HT1080 (cell line): ENCODE measurements at places on chromosomes 6 and 20. TPM values are rescaled to one million over a fixed set of nuclear protein-coding genes. Genes with fewer than 3 reads are reported as not detected.
A peak's percentile ranks its signal among the peaks of the same experiment; 100 is the strongest.

TBXT gene
- total RNA-seq = not detected in 2 replicates

GTSF1L gene
- total RNA-seq = not detected in 2 replicates

HLA-DQB1 gene
- total RNA-seq = not detected in 2 replicates

BTBD9 gene
- 4.7 and 5.5 TPM in 2 replicates for total RNA-seq

ZNF165 gene
- total RNA-seq = 0.39 and 0.43 TPM in 2 replicates

ZC2HC1B gene
- total RNA-seq = not detected in 2 replicates

MCCD1 gene
- total RNA-seq = not detected in 2 replicates

GPLD1 gene
- 0.13 and 0.17 TPM in 2 replicates for total RNA-seq

DPPA5 gene
- total RNA-seq = not detected in 2 replicates

HRH3 gene
- not detected in 2 replicates for total RNA-seq

DNA sequence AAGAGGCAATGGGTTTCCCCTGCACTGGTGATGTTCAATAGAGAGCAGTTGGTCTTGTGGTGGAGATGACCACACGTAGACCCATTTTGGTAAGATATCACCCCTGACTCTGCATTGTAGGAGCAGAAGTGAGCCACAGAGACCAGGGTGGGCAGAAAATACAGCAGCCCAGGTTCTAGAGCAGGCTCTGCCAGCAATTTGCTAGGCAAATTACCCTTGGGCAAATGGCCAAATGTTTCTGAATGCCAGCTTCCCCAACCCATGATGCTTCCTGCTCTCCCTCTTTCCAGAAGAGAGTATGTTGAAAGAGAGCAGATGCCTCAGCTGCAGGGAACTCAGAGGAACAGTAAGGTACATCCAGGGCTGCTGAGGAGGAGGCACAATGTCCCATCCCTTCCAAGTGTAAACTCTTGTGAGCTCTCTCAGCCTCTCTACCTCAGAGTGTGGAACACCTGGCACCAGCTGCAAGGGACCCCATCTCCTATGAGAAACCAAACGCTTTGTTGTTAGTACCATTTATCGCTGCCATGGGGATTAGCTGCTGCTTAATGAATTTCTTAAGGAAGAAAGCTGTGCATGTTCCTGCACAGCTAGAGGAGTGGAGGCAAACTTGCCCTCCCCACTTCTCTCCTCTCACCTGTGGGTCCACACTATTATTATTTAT, 317.5 kb upstream of the MOCS1 start:
- no peak for DNase-seq

GRCh38 chr6:11622156-11622555, 84.6 kb downstream of the TMEM170B start:
- DNase-seq = no peak

GRCh38 chr6:167674486-167674885, 152.2 kb upstream of the AFDN start:
- DNase-seq = no peak

GRCh38 chr6:156970595-156971112, 193.5 kb downstream of the ARID1B start:
- no peak for DNase-seq

GRCh38 chr20:3470208-3470626, 601 bp upstream of the ATRN start:
- DNase-seq = no peak

DNA sequence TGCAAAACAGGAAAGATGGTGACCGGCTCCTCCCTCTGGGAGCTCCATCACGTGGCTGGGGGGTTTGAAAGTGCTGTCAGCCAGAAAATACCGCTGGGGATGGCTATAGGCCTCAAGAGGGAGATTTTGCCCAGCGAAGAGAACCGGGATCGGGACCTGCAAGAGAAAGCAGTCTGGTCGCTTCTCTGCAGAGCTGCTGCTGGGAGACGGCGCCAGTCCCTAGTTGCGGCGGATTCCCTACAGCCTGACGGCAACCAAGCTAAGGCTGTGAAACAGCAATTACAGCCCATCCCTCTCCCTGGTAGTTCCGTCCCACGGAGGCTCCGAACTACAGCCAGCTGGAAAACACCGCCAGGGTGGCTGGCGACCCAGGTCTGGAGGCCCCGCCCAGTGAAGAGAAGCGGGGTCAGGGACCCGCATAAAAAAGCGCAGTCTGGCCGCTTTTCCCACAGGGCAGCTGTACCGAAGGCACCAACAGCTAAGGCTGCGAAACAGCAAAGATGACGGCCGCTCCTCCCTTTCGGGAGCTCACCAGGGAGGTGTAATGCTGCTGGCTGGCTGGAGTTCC, 238.1 kb upstream of the IRAK1BP1 start:
- DNase-seq = no peak

- DNase-seq = no peak
Observed at GRCh38 chr6:5747379-5747778, 259.3 kb downstream of the NRN1 start.

DNA sequence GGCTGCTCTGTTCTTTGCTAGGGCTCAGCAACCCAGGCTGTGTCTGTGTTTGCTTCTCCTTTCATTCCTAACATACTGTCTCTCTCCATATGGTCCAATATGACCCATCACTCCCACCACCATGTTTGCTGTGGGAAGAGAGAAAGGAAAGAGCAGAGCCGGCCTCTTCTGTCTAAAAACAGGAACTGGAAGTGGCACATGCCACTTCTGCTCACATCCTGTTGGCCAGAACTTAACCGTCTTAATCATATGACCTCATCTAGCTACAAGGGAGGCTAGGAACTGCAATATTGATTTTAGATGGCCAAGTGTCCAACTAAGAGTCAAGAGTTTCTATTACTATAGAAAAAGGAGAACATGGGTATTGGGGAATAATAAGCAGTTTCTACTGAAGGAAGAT, 212.5 kb upstream of the CHD6 start:
- no peak for DNase-seq

- no peak for DNase-seq
Observed at GRCh38 chr6:111710439-111710838, 104.8 kb upstream of the TRAF3IP2 start.

DNA sequence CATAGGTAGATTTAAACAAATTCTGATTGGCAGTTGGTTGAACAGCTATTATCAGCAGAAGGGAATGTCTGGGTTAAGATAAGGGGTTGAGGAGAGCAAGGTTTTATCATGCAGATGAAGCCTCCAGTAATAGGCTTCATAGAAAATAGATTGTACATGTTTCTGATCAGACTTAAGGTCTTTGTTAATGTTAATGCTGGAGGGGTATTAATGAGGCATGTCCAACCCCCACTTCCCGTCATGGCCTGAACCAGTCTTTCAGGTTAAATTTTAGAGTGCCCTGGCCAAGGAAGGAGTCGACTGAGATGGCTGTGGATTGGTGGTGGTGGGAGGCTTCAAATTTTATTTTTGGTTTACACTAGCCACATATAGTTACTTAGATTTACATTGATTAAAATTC, 3.4 kb downstream of the CLPSL1 start:
- DNase-seq = no peak

- peak; percentile 60 for DNase-seq
Observed at GRCh38 chr6:87755708-87756671, 54.0 kb upstream of the AKIRIN2 start.
